ENCODE measurements at places on chromosomes 5 and 9.

GRCh38 chr5:33457126-33457525, 16.4 kb downstream of the TARS1 start:
- no peak for DNase-seq

- DNase-seq = no peak
Observed at GRCh38 chr9:100167176-100167575, 68.1 kb downstream of the INVS start.

DNA sequence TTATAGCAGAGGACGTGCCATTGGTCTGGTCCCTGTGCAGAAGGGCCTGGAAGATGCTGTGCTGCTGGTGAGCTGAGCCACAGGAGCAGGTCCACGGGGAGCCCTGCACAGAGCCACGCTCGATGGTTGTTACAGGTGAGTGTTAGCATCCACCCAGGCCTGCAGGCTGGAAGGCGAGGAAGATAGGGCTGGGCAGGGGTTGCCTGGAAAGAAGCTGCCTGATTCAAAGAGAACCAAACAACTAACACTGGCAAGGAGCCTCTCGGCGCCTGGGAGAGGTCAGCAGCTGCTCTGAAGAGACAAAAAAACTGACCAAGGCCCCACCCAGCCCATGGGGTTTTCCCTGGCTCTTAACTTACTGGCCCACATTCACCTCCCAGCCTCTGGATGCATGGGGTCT, 160.2 kb downstream of the MED10 start:
- DNase-seq = no peak

GRCh38 chr5:111313017-111313724, 89.0 kb downstream of the CAMK4 start:
- no peak for DNase-seq

DNA sequence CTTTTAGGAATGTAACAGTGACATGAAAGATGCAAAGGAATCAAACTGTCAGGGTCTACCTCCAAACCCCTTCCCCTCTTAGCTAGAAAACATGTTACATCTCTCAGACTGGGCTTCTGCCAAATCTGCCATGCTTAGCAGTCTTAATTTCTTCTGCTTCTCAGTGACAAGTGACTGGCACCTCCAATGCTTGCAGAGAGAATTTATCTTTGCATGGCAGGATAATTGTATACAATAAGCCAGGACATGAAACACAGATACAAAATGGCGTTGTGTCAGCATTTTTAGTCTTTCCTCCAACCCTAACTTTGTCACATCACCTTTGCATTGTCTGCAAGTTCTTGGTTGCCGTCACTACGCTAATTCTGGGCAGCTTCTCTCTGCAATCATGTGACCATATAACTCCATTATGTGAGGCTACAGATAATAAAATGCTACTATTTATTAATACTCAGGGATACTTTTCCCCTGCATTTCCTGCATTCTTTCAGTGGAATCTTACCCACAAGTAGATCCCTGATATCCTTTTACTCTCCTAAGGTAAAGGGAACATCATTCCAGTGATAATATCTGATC, 89.8 kb downstream of the PLCXD3 start:
- no peak for DNase-seq

- peak; percentile 68 for DNase-seq
Observed at GRCh38 chr5:138605254-138605972, 30.2 kb upstream of the HSPA9 start.

Data from NCI-H524 (cell line).